ENCODE measurements at places on chromosomes 4 and X.

- no peak for DNase-seq
Measured at GRCh38 chr4:650951-651883, 22.9 kb downstream of the ATP5ME start.

GRCh38 chrX:110703641-110704040, 92.0 kb downstream of the CHRDL1 start:
- DNase-seq, result no peak

DNA sequence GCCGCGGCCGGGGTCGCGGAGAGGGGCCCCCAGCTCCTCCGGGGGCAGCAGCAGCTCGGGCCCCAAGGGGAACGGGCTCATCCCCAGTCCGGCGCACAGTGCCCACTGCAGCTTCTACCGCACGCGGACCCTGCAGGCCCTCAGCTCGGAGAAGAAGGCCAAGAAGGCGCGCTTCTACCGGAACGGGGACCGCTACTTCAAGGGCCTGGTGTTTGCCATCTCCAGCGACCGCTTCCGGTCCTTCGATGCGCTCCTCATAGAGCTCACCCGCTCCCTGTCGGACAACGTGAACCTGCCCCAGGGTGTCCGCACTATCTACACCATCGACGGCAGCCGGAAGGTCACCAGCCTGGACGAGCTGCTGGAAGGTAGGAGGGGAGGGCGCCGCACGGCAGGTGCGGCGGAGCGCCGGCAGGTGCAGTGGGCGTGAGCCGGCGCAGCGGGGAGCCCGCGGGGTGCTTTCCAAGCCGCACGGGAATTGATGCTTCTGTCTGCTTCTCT, 886 bp downstream of the DCLK2 start:
- DNase-seq, result no peak

GRCh38 chr4:105022811-105023667, 123.6 kb upstream of the TET2 start:
- no peak for DNase-seq

DNA sequence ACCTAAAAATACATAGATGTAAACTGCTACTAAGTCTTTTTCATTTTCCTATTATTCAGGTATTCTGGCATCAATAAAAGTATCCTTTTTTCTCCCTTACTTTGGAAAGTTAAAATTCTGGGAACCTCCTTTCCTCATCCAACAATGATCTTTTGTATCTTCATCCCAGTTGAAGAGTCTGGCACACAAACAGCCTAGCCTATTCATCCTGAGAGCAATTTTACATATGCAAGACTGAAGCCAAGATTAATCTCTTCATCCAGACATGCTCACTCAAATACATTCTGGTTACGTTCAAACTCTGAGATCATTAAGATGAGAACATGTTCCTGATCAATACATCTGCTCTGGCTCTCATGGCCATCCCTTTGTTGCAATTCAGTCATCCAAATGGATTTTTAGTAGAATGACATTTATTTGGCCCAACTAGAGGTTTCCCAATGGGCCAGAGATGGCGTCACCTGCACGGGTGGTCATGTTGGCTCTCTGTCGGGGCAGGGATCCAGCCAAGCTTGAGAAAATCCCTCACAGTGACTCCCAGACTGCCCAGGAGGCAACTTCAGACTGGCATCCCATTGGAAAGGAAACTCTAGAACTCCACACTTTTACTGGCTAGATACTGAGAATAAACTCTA, 135.3 kb upstream of the VCX2 start:
- no peak for DNase-seq

- DNase-seq, result no peak
Measured at GRCh38 chrX:154873329-154873728, 12.8 kb upstream of the F8A1 start.

DNA sequence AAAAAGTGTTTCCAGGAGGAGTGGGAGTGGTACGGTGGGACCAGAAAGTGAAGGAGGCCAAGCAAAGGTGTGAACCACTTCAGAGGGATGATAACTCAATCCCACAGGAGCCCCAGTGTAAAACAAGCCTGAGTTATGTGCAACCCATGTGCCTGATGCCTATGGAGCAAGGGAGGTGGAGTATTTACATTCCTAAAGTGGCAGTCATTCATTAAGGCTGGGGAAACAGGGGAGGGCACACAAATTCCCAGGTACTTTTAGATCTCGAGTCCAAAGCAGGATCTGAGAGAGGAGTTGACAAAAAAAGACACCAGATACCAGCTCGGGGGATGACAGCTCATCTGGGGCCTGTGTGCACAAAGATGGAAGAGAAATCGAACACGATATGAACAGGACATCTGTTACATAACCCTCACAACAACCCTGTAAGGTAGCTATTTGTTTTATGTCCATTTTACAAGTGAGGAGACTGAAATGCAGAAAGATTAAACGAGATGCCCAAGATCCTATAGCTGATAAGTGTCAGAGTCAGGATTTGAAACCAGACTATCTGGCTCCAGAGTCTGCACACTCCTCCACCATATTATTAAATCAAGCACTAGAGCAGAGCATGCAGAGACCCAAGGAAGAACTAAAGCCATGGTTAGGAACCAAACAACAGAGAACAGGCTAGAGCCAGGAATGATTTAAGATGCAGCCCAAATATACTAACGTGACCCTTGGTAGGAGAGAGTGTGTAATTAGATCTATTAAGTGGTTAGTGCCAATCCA, 91.9 kb upstream of the MAPK10 start:
- no peak for DNase-seq

- no peak for DNase-seq
Measured at GRCh38 chr4:111045992-111046391, 423.1 kb upstream of the PITX2 start.

- DNase-seq, result no peak
Measured at GRCh38 chr4:36582198-36582597, 300.8 kb downstream of the DTHD1 start.

DNA sequence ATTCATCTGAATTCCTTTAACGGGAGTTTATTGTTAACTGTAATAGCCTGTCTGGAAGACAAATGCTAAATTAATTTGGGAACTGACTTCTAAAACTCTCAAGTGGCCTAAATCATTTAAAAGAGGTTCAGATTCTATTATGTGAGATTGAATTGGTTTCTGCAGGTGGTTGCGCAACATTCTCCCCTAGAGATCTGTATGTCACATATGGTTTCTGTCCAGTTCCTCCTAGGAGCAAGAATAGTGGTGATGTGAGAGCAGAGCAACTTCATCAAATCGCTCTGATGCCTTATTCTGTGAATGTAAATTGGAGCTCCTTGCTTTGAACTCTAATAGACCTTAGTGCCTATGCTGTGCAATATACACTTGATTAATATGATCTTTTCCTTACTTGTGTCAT, 144.6 kb upstream of the GPR101 start:
- DNase-seq, result no peak

DNA sequence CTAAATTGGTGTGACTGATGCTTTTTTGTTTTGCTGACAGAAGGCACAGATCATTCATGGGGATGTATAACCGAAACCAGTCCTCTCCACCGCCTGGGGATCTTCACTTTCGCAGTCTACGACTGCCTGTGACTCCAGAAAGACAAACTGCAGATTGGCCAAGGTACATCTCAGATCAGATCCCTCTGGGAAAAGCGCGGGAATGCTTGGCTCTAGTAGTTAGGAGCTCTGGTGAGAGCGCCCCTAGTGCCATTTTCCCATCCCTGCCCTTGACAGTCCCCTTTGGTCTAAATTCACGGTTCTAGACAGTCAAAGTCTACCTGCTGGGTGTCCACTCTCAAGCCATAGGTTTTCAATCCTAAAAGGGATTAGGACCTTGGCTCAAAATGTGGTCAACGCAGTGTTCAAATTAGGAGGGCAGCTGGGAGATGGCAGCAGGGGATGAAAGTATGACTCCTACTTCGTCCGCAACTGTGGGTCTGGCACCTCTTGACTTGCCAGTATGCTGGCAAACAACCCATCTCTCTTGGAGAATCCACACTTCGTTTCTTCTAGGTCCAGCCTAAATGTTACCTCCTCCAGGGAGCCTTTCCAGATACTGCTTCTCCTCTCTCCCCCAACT, 6.9 kb upstream of the HAND2 start:
- DNase-seq, result no peak

DNA sequence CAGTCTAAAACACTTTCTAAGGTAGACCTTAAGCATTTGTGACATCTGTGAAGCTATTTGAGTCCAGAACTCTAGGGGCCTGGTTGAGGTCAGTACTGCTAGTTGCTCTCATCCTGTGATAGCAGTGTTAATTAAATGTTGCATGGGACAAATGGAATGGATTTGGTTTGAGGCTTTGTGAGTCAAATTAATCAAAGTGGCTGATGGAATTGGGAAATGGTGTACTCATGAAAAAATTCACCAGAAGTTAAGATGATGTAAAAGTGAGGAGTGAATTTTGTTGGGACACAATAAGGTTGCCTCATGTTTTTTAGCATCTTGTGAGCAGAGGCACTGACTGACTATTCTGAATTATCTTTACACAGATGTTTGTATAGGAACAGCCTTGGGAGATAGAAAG, 99.2 kb upstream of the ARSJ start:
- DNase-seq, result no peak

- DNase-seq, result no peak
Measured at GRCh38 chr4:46323891-46324416, 66.0 kb downstream of the GABRA2 start.

GRCh38 chrX:51151734-51152133, 180.9 kb upstream of the NUDT10 start:
- DNase-seq, result no peak

- DNase-seq, result no peak
Measured at GRCh38 chr4:40829586-40829985, 79.8 kb downstream of the NSUN7 start.

DNA sequence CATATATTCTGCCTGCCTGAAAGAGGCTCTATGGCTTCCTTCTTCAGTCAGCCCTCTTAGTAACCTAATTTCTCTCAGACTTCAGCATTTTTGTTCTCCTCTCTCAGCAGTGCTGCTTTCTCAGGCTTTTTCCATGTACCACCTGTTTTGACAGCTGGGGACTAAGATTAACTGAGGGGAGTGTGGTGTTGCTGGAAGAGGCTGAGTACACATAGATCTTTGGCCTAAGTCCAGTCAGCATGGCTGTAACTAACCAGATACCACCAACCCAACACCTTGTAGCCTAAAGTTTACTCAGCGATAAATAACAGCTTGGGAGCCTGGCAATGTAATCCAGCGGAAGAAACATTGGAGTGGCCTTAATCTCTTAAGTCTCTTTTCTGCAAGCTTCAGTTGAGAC, 85.5 kb downstream of the RTL3 start:
- DNase-seq, result no peak

DNA sequence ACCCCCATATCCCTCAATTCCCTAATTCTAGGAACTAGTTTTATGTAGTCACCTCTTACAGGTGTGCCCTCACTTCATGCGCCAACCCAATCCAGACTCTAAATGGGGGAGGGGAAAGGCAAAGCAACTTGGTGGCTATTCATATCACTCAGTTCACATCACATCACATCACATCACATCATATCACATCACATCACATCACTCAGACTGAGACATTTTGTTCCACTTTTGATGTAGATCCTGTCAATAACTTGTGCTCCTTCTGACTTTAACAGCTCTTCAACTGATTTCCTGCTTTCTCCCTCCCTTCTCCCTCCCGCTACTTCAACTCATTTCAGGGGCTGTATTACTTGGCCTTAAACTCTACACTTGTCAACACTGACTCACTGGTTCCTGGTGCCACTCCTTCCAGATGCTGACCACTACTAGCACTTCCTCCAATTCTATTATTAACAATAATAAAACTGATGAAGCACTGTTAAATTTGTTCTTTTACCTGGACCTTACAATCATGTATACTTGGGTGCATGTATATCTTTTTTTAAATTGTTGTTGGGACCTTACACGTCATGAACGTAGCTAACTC, 29.1 kb upstream of the PLS3 start:
- DNase-seq, result no peak

GRCh38 chrX:24479924-24480323, 14.8 kb downstream of the PDK3 start:
- no peak for DNase-seq

DNA sequence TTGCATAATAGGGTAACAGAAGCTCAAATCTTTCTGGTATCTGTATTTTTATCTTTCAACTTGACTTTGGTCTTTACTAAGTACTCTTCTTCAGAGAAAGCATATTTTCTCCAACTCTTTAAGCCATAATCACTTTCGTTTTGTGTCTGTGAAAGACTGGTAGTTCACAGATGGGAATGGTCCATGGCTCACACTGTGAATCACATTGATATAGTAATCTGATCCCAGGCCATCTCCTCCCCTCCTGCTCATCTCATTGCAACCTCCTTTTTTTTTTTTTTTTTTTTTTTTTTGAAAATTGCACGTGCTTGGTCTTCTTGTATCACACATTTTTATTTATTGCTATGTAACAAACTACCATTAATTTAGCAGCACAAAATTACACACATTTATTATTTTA, 694.5 kb upstream of the SLIT2 start:
- no peak for DNase-seq

GRCh38 chr4:38821739-38822138, 17.1 kb upstream of the TLR1 start:
- DNase-seq, result no peak

GRCh38 chr4:173943547-173943946, 339.9 kb downstream of the FBXO8 start:
- DNase-seq, result no peak

GRCh38 chrX:43581888-43582539, 74.1 kb upstream of the MAOA start:
- DNase-seq, result no peak

- no peak for DNase-seq
Measured at GRCh38 chrX:74344280-74344622, 40.3 kb downstream of the ZCCHC13 start.

- DNase-seq, result no peak
Measured at GRCh38 chr4:145732001-145732815, 52.3 kb downstream of the C4orf51 start.

- DNase-seq, result no peak
Measured at GRCh38 chr4:85474356-85474755, 594 bp upstream of the ARHGAP24 start.

DNA sequence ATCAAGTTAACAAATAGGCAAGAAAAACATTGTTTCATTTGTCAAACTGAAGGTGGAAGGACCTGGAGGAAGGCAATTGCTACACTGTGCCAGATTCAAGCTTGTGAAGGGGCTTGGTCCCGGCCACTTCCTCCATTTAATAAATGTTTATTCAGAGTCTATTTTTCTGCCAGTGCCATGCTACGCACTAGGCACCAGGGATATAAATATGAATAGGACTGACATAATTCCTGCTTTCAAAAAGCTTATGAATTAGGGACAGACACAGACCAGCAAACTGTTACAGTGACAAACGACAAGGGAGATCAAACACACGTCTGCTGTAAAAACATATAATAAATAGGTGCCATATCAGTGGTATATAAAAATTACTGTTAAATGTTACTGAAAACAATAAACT, 571 bp downstream of the TLR6 start:
- DNase-seq, result no peak

DNA sequence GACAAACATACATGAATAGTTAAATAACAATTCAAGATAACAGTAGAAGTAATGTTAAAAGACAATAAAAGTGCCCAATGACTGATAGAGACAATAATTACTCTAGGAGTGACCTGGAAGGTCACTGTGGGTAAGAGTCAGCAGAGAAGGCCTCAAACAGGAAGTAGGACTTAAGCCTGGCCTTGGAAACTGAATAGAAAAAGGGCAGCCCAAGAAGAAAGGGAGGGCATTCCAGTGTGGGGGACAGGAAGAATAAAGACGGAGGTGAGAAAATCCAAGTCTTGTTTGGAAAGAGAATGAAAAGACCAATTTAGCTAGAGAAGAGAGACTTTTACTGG, 6.0 kb downstream of the P2RY4 start:
- no peak for DNase-seq

- peak; percentile 79 for DNase-seq
Measured at GRCh38 chr4:88592600-88593448, 544 bp downstream of the HERC3 start.

All from NCI-H446 (cell line).